ENCODE measurements at places on chromosomes 16 and 17. TPM values are rescaled to one million over a fixed set of nuclear protein-coding genes. Genes with fewer than 3 reads are reported as not detected.

Gene RNF43
- total RNA-seq, result 10.5 TPM

Gene SCNN1B
- total RNA-seq, result 4.7 TPM

Gene PIRT
- total RNA-seq, result 0.78 TPM

Gene SMTNL2
- total RNA-seq, result 0.78 TPM

Gene TERB1
- not detected for total RNA-seq

Gene TPSG1
- not detected for total RNA-seq

Gene ZNF668
- total RNA-seq, result 15.2 TPM

Gene ZG16B
- total RNA-seq, result not detected

Gene POLR3E
- 94.9 TPM for total RNA-seq

Gene TVP23A
- not detected for total RNA-seq

Gene KRTAP3-1
- not detected for total RNA-seq
